ENCODE measurements at places on chromosomes 7 and 10. TPM values are rescaled to one million over a fixed set of nuclear protein-coding genes. Genes with fewer than 3 reads are reported as not detected.

GRCh38 chr10:69639291-69640195 lies 9.5 kb downstream of the FAM241B start:
- DNase-seq = no peak
- no peak overlapping the region for H3K4me3 ChIP-seq
- H3K27me3 ChIP-seq = no peaks in the 10 kb centered on the region
- no peaks in the 10 kb centered on the region for H3K36me3 ChIP-seq
- no peaks in the 10 kb centered on the region for H3K4me1 ChIP-seq

DNA sequence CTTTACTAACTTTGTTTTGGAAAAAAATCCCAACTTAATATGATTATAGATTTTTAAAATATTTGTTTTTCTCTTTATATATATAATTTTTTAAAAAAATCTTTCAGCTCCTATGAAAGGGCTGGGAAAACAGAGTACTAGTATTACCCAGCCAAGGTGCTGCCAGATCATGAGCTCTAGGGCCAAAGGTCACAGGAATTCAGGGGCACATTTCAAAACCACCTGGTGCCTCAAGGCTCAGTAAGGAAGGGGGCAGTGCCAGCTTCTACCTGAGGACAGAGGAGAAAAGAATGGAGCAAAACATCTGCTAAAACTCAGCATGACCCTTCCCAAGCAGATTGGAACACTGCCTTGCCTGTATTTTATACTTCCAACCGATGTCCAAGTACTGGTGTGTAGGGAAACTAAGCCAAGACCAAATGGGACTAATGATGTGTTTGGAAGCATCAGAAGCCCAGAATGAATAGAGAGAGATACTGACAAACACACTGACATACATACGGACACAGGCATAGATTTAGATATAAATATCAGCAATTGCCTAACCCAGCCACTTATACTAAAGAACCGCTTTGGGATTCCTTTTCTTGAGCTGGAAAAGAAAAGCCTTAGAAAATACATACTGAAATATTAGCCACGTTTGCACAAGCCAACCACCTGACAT lies 667.3 kb downstream of the PARD3 start:
- no peak for DNase-seq
- no peaks in the 10 kb centered on the region for H3K4me1 ChIP-seq
- no peak overlapping the region for H3K27ac ChIP-seq
- H3K36me3 ChIP-seq = no peaks in the 10 kb centered on the region
- no peak overlapping the region for H3K4me3 ChIP-seq
- no peaks in the 10 kb centered on the region for H3K27me3 ChIP-seq

GRCh38 chr10:114498413-114499111 lies 94.3 kb upstream of the AFAP1L2 start:
- H3K4me3 ChIP-seq = no peak overlapping the region
- H3K27ac ChIP-seq = no peak overlapping the region
- no peak for DNase-seq

DNA sequence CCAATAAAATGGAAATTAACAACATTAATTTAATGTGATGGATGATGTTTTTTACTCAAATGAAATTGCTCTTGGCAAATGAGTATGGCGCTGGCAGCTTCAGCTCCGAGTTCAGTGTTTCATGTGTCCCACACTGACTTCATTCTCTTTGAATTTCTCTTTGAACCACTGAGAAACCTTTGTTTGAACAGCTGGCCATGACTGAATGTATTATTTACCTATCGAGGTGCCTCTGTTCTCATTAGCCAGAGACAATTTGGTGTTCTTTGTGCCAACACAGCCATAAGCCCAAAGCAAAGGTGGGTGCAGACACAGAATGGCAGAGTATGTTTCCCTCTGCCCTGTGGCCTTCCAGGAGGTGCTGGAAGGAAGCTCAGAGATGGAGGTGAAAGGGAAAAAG lies 42.1 kb downstream of the TMEM178B start:
- no peak overlapping the region for H3K27ac ChIP-seq
- no peaks in the 10 kb centered on the region for H3K36me3 ChIP-seq
- H3K4me3 ChIP-seq = no peak overlapping the region
- no peaks in the 10 kb centered on the region for H3K27me3 ChIP-seq
- no peaks in the 10 kb centered on the region for H3K4me1 ChIP-seq
- DNase-seq = no peak

- no peak overlapping the region for H3K4me3 ChIP-seq
- DNase-seq = no peak
- no peak overlapping the region for H3K27ac ChIP-seq
- H3K4me1 ChIP-seq = no peaks in the 10 kb centered on the region
- H3K27me3 ChIP-seq = no peaks in the 10 kb centered on the region
These were observed 30.5 kb downstream of the CTNNA3 start for GRCh38 chr10:67665491-67665890.

- H3K36me3 ChIP-seq = no peaks in the 10 kb centered on the region
- no peak overlapping the region for H3K27ac ChIP-seq
- H3K4me3 ChIP-seq = no peak overlapping the region
- DNase-seq = no peak
- H3K4me1 ChIP-seq = no peaks in the 10 kb centered on the region
- H3K27me3 ChIP-seq = no peaks in the 10 kb centered on the region
These were observed 10.9 kb downstream of the TAS2R60 start for GRCh38 chr7:143454091-143454680.

Gene PNLIPRP1
- not detected for total RNA-seq

- peaks cover 4% of the 10 kb centered on the region for H3K27me3 ChIP-seq
- DNase-seq = no peak
- no peak overlapping the region for H3K27ac ChIP-seq
- H3K4me3 ChIP-seq = peak overlapping the region; percentile 42
These were observed 4.4 kb upstream of the PDLIM1 start for GRCh38 chr10:95295031-95295755.

GRCh38 chr10:132708441-132708840 lies 77.5 kb downstream of the NKX6-2 start:
- H3K27me3 ChIP-seq = no peaks in the 10 kb centered on the region
- no peak for DNase-seq
- H3K36me3 ChIP-seq = peaks cover 61% of the 10 kb centered on the region
- no peak overlapping the region for H3K4me3 ChIP-seq

DNA sequence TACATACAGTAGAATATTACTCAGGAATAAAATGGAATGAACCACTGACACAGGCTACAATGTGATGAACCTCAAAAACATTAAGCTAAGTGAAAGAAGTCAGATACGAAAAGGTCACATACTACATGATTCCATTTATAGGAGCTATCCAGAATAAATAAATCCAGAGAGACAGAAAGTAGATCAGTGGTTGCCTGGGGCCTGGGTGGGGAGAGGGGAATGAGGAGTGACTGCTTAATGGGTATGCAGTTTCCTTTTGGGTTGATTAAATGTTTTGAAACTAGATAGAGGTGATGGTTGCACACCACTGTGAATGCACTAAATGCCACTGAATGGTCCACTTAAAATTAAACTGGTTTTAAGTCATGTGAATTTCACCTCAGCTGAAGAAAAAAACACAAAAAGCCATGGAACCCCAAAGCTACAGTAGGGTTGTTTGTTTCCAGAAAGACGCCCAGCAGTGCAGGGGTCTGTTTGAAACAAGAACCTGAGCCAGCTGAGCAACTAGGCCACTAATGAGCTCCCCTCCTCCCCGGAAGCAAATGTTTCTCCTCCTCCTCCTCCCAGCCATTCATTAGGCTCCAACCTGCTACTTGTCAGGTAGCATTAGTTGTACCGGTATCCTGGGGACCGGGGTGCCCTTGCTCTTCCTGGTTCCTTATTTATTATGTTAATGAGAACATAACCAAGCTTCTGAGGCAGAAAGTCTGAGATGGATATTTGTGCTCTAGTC lies 168.4 kb downstream of the EVX1 start:
- no peak overlapping the region for H3K4me3 ChIP-seq
- H3K36me3 ChIP-seq = no peaks in the 10 kb centered on the region
- H3K4me1 ChIP-seq = no peaks in the 10 kb centered on the region
- no peak for DNase-seq
- no peaks in the 10 kb centered on the region for H3K27me3 ChIP-seq
- H3K27ac ChIP-seq = no peak overlapping the region

- H3K36me3 ChIP-seq = peaks cover 42% of the 10 kb centered on the region
- no peaks in the 10 kb centered on the region for H3K27me3 ChIP-seq
- no peak overlapping the region for H3K27ac ChIP-seq
- no peak for DNase-seq
These were observed 20.9 kb downstream of the NUDCD3 start for GRCh38 chr7:44469461-44470134.

DNA sequence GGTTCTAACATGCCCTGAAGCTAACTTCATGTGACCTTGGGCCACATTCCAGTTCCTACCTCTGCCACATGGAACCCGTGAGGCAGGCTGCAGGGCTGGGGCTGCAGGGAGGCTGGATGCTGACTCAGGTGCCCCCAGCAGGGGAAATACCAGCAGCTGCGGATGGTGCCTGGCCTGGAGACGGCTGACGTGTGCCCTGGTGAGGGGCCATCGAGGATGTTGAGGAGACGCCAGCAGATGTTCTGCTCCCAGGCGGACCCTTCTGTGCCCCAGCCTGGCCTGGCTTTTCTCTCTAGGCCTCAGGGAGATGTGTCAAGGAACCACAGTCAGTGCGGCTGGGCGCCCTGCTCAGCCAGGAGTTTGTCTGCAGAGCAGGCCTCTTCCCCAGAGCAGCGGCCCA lies 8.8 kb downstream of the BAG3 start:
- peaks cover 87% of the 10 kb centered on the region for H3K4me1 ChIP-seq
- H3K27ac ChIP-seq = peak overlapping the region; percentile 98
- no peak for DNase-seq
- no peaks in the 10 kb centered on the region for H3K27me3 ChIP-seq
- H3K36me3 ChIP-seq = peaks cover 17% of the 10 kb centered on the region

DNA sequence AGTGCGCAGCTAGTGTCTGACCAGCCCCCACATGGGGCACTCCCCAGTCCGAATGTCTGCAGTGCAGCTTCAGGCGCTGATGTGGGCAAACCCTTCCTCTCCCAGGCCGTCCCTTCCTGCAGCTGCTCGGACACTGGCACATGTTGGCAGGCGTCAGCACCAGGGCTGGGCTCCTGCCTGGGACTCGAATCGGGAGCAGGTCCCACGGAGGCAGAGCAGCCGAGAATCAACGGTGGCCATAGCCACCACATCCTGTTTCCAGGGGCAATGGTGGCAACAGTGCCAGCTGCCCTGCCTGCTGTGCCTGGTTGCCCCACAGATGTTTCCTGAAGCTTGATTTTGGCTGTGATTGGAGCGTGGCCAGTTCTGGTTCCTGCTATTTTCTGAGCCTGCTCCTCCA lies 65.8 kb downstream of the MGMT start:
- no peak overlapping the region for H3K27ac ChIP-seq
- DNase-seq = no peak
- H3K4me1 ChIP-seq = peaks cover 9% of the 10 kb centered on the region
- H3K36me3 ChIP-seq = peaks cover 12% of the 10 kb centered on the region

DNA sequence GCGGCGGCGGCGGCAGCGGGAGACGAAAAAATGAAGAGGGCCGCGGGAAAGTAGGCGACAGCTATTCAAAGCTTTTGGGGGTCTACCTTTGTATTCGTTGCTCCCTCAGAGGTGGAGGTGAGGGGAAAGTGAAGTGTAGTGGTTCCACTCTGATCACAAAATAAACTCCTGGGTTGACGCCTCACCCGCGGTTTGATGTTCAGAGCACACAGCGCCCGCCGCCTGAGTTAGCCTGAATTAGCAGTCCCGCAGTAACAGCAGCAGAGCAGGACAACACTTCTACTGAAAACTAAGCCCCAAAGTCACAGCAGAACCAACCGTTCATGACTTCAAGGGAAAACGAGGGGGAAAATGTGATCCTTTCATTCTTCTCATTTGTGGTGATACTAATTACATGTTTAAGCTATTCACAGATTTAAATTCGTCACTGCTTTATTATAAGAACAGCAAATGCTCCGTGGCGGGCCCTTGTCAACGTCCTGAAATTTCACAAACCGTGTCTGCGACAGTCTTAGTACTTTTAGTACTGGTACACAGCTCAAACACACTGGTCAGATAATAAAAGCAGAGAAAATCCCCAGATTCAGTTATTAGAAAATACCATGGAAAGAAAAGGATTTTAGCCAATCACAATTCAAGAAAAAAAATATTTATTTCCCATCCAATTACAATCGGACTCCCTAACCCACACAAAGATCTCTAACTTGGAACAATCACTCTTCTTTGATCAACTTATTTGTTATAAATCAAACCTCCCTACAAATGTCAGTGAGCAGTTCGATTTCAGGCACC lies 563 bp upstream of the JMJD1C start:
- H3K27me3 ChIP-seq = no peaks in the 10 kb centered on the region
- H3K4me3 ChIP-seq = peak overlapping the region; percentile 86
- peaks cover 38% of the 10 kb centered on the region for H3K4me1 ChIP-seq

DNA sequence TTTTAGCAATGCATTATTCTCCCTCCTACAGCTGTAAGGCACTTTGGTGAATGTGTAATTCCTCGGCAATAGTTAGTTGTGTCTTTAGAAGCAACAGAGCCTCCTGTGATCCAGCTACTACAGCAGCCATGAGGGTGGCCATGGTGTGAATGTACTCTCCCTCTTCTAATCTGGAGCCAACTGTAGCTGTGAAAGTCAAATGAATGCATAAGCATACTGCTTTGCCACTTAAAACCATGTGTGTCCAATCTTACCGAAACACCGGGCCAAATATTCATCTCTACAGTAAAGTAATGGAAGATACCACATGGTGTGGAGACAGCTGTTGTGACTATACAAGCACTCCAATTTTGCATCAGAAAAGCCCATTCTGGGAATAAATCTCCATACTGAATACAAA lies 195.0 kb downstream of the DNAJC1 start:
- H3K36me3 ChIP-seq = no peaks in the 10 kb centered on the region
- H3K4me3 ChIP-seq = no peak overlapping the region
- no peaks in the 10 kb centered on the region for H3K4me1 ChIP-seq

DNA sequence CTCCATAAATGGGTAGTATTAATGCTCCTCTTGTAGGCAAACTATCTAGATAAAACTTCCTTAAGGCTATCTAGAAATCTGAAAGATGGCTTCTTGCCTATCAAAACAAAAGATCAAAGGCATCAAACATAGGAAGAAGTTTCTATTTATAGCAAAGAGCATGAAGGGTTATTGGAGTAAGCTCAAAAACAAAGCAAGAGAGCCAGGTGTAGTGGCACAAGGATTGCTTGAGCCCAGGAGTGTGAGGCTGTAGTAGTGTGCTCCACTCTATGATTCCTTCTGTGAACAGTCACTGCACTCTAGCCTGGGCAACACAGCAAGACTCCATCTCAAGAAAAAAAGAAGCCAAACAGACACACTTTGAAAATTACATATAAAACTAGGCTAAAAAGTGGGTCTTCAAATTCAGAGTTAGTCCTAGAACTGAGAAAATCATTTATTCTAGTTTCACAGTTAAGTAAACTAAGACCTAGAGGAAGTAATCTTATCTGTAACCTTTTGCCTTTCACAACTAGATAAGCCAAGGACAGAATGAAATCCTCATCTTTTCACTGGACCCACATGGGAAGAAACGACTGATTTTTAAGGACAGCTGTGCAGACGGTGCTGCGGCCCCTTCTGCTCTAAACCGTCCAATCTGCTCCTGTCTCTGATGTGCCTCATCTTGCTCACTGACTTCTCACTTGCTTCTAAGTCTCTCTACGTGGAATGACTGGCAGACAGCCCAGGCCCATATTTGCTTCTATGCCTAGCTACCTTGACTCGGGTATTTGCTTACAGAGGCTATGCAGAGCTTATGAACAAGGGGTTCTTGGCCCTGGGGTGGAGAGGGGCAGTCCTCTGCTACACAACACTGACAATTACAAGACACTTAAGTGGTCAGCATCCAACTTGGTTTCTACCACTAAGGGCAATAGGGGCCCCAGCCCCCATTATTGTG lies 50.0 kb downstream of the ESYT2 start:
- DNase-seq = no peak
- H3K27me3 ChIP-seq = no peaks in the 10 kb centered on the region
- no peak overlapping the region for H3K4me3 ChIP-seq
- peaks cover 48% of the 10 kb centered on the region for H3K4me1 ChIP-seq
- peaks cover 43% of the 10 kb centered on the region for H3K36me3 ChIP-seq

Gene TRIP6
- 88.7 TPM for total RNA-seq
